ENCODE measurements at places on chromosomes 6 and 20. TPM values are rescaled to one million over a fixed set of nuclear protein-coding genes. Genes with fewer than 3 reads are reported as not detected.

Gene DOK5
- total RNA-seq: 0.14 TPM

Gene DLL1
- 40.4 TPM for total RNA-seq

Gene RNF217
- total RNA-seq: 12.1 TPM

DNA sequence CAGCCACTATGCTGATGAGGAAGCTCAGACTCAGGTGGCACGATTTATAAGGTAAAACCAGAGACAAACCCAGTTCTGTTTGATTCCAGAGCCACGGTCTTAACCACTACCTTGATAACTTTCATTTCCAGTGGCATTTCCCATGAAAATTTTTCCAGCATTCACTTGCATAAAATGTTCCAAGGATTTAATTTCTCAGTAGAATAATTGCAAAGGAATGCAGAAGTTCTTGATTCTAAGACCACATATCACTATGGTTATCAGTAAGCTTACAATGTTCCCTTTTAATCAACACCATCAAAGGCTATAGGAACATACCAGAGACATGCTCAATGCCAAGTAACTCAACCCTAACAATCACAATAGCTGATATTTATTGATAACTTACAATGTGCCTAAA, 306.0 kb upstream of the HS3ST5 start:
- no peak overlapping the region for H3K27ac ChIP-seq
- DNase-seq: no peak
- no peaks in the 10 kb centered on the region for H3K4me1 ChIP-seq
- no peak overlapping the region for H3K4me3 ChIP-seq

DNA sequence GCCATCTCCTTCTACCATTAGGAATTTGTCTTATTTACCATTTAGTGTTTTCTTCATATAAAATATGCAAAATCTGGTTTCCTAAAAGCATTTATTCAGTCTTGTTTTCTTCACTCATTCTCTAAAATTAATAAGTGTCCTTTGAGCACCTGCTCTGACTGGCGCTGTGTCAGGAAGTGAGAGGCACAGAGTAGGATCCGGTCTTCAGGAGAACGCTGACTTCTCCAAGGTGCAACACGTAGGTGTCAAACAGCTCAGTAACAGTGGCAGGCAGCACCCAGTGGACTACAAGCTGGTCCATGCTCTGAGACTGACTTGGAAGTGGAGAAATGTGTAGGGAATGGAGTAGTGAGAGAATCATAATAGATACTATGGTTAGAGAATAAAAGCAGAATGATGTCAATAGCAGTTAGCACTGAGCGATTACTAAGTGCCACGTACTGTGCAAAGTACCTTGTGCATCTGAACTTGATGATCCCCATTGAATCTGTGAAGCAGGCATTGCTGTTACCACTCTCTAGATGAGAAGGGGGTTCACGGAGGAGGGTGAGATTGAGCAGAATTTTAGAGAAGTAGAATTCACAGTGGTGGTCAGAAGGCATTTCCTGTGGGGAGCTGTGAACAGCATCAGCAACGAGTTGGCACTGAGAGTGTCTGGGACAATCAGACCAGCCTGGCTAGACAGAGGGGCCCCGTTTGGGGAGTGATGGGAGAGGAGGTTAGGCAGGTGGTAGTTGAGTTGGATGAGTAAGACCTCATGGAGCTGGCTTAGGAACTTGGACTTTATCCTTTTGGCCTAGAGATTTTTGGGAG, 569.8 kb downstream of the QKI start:
- DNase-seq: no peak
- H3K27me3 ChIP-seq: no peaks in the 10 kb centered on the region
- no peaks in the 10 kb centered on the region for H3K4me1 ChIP-seq

DNA sequence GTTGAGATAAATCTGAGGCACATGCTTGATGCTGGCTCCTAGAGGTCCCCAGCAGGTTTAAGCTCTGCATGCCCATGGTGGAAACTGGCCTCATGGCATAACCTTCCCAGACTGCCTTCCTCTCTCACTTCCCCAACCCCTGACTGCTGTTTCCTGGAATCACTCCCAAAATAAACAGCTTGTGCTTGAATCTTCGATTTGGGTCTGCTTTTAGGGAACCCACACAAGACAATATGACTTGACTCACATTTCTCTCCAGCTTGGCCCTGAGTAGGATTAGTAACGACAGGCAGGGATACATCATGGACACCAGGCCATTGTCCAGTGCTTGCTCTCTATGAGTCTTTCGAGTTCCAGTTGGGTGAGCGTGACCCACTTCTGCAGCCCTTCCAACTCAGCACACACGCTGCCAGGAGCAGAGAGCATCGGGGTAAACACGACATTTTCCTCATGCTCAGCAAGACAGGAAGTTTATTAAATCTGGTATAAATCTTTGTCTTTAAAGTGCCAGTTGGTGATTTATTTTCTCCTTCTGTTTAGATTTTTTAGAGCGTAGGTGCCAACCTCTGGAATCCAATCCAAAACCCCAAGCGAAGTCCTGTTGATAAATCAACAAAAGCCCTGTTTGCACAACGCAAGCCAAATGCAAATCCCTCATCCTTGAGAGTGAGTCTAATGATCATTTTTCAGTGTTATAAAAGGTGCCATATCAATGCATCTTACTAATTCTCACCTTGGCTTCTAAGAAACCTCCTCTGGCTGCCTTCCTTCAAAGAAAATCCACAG, 135.0 kb downstream of the FOXA2 start:
- no peaks in the 10 kb centered on the region for H3K4me1 ChIP-seq
- H3K36me3 ChIP-seq: no peaks in the 10 kb centered on the region
- no peak overlapping the region for H3K4me3 ChIP-seq
- H3K27ac ChIP-seq: no peak overlapping the region
- H3K27me3 ChIP-seq: peaks cover 2% of the 10 kb centered on the region
- peak; percentile 22 for DNase-seq

- no peak overlapping the region for H3K27ac ChIP-seq
- H3K27me3 ChIP-seq: no peaks in the 10 kb centered on the region
- no peak for DNase-seq
Measured at GRCh38 chr6:163705923-163706322, 291.4 kb downstream of the QKI start.

- no peak for DNase-seq
- H3K4me1 ChIP-seq: no peaks in the 10 kb centered on the region
- no peaks in the 10 kb centered on the region for H3K36me3 ChIP-seq
- no peak overlapping the region for H3K27ac ChIP-seq
- no peaks in the 10 kb centered on the region for H3K27me3 ChIP-seq
- H3K4me3 ChIP-seq: no peak overlapping the region
Measured at GRCh38 chr20:48761023-48761785, 66.6 kb downstream of the PREX1 start.

GRCh38 chr20:8393381-8393780, 261.3 kb downstream of the PLCB1 start:
- no peak overlapping the region for H3K27ac ChIP-seq
- H3K4me3 ChIP-seq: no peak overlapping the region
- no peaks in the 10 kb centered on the region for H3K36me3 ChIP-seq
- H3K27me3 ChIP-seq: no peaks in the 10 kb centered on the region
- H3K4me1 ChIP-seq: no peaks in the 10 kb centered on the region

- no peak overlapping the region for H3K4me3 ChIP-seq
- H3K27ac ChIP-seq: no peak overlapping the region
- no peaks in the 10 kb centered on the region for H3K36me3 ChIP-seq
- no peaks in the 10 kb centered on the region for H3K4me1 ChIP-seq
- H3K27me3 ChIP-seq: no peaks in the 10 kb centered on the region
Measured at GRCh38 chr6:26003102-26003694, 40.6 kb downstream of the TRIM38 start.

DNA sequence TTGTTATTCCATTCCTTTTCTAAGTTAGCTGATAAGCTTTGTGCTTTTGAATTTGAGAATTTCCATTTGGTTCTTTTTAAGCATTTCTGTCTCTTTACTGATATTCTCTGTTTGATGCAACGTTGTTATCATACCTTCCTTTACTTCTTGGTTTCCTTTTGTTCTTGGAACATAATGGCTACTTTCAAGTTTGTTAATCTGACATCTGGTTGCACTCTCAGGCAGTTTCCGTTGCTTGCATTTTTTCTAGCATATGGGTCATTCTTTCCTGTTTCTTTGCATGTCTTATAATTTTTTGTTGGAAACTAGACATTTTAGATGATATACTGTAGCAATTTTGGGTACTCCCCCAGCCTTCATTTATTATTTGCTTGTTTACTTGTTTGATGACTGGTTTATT, 12.5 kb downstream of the CDC5L start:
- no peaks in the 10 kb centered on the region for H3K27me3 ChIP-seq
- H3K36me3 ChIP-seq: no peaks in the 10 kb centered on the region
- no peak for DNase-seq
- no peaks in the 10 kb centered on the region for H3K4me1 ChIP-seq
- H3K27ac ChIP-seq: no peak overlapping the region

DNA sequence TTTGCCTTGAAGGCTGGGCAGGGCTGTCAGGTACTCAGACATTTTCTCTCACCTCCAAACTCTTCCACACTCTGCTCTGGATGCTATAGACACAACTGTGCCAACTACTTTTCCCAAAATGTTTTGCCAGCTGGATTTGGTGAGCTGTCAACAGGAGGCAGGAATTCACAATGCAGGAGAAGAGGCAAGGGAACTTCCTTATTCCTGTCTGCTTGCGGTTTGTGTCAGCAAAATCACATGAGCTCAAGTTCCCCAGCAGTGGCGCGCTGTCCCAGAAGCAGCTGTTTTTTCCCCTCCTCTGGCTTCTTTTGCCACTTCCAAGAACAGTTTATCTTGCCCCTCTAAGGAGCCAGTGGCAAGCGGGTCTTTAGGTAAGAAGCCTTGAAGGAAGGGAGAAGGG, 608.2 kb downstream of the PRKN start:
- no peaks in the 10 kb centered on the region for H3K4me1 ChIP-seq
- H3K4me3 ChIP-seq: no peak overlapping the region
- H3K27ac ChIP-seq: no peak overlapping the region
- H3K27me3 ChIP-seq: no peaks in the 10 kb centered on the region
- DNase-seq: no peak
- no peaks in the 10 kb centered on the region for H3K36me3 ChIP-seq
